ENCODE measurements at places on chromosomes 12 and 14.

GRCh38 chr14:104820669-104821228 lies 19.8 kb downstream of the ZBTB42 start:
- no peak for DNase-seq

GRCh38 chr14:69042787-69043444 lies 63.8 kb upstream of the ACTN1 start:
- no peak for DNase-seq

GRCh38 chr12:27008081-27008480 lies 6.1 kb downstream of the TM7SF3 start:
- no peak for DNase-seq

DNA sequence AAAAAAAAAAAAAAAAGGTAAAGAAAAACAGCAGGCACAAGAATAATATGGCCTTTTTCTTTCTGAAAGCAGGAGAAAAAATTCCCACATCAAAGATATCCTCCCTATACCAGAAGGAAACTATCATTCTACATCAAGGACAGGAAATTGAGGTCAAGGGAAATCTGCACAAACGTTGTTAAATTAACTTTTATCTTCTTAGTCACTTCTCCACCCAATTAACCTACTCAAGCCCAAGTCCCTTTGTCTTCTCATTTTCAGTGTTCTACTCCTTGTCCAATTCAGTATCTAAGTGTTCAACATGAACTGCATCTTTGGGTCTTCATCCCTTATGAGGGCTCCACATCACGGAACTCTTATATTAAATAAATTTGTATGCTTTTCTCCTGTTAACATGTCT lies 15.7 kb downstream of the NDUFA12 start:
- DNase-seq: no peak

GRCh38 chr12:56529656-56530055 lies 8.0 kb downstream of the RBMS2 start:
- DNase-seq: no peak

GRCh38 chr14:69441948-69442347 lies 42.6 kb upstream of the PLEKHD1 start:
- no peak for DNase-seq

DNA sequence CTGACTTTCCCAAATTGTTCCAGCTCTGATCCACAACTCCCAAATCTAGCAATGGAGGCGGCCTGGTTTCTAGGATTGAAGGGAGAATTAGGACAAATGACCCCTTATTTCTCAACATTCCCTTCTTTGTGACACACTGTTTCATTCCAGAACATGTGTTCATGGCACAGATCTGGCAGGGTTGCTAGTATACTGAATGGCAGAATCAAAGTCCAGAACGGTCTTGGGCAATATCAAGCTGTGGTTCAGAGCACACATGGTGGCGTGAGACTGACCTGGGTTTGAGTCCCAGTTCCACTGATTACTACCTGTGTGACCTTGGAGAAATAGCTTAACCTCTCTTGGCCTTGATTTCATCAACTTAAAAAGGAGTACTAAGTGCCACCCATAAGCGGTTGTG lies 152.5 kb downstream of the SAMD4A start:
- no peak for DNase-seq

DNA sequence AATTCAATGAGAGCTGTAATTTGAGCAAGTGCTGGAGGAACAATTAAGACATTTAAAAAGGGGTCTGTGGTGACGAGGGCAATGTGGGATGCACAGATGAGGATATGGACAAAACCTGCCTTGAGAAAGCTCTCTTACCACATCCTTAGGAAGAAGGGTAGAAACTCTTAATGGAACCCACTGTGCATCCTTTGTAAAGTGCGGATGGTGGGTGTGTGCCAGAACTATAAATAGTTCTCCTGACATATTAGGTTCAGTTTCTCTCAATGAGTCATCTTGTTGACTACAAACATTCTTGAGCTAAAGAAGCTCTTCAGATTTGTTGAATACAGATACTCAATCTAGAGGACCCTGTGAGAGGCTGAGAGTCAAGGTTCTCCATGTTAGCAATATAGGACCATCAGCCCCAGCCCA lies 106.1 kb upstream of the ANO4 start:
- no peak for DNase-seq

GRCh38 chr14:102189874-102190273 lies 50.2 kb downstream of the WDR20 start:
- no peak for DNase-seq

DNA sequence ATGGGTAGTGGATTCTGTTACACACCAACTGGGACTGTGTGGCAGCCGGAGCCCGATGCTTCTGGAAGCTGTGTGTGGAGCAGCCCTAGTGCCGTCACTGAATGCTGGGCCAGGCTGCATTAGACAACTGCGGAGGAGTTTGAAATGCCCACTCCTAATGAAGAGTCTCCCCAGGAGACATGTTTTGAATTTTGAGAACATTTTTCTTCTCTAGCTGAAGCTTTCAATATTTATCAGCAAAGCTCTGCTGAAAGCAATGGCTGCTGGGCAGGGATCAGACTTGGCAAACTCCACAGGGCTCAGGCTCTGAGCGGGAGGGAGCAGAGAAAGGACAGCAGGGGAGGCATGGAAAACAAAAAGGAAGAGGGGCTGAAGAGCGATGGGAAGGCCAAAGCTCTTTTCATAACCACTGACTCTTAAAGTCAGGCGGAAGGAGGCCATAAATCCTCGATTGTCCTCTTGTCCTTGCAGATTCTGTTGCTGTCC lies 189.1 kb downstream of the MON2 start:
- no peak for DNase-seq

- DNase-seq: no peak
These were observed 20.2 kb downstream of the E2F7 start for GRCh38 chr12:77045183-77045582.

- DNase-seq: no peak
These were observed 48.7 kb downstream of the NEUROD4 start for GRCh38 chr12:55068416-55069010.

DNA sequence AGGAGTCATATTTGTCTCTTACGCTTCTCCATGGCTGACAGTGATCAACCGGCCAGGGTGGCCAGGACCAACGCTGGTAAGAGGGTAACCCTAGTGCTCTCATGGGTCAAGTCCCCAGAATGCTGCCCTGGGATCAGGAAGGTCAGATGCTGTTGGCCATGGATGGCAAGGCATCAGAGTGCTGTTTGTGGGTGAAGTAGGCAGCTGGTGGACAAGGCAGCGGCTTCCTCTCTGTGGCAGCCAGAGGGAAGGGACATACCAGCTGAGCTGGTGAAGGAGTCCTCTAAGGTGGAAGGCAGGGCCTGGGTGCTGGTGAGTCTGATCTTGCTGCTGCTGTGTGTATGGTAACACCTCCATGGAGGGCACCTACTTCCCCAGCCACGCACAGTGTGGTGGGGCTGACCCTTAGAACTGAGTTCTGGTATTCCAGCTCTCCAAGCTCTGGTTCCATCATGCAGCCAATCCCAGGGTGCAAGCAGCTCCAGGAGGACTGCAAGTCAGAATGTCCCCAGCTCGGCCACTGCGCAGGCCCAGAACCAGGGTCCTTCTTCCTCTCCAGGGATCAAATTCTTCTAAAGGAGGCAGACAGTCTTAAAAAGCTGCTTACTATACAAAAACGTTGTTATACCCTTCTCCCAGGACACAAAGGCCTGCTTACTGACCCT lies 13.4 kb upstream of the SMOC1 start:
- DNase-seq: no peak

- no peak for DNase-seq
These were observed 12.3 kb upstream of the LBHD2 start for GRCh38 chr14:103071544-103072251.

- DNase-seq: no peak
These were observed 539 bp upstream of the HMGA2 start for GRCh38 chr12:65823513-65824375.

GRCh38 chr12:110581931-110582275 lies 1.2 kb downstream of the PPTC7 start:
- DNase-seq: no peak

- no peak for DNase-seq
These were observed 2.7 kb downstream of the GALNT9 start for GRCh38 chr12:132326646-132327045.

DNA sequence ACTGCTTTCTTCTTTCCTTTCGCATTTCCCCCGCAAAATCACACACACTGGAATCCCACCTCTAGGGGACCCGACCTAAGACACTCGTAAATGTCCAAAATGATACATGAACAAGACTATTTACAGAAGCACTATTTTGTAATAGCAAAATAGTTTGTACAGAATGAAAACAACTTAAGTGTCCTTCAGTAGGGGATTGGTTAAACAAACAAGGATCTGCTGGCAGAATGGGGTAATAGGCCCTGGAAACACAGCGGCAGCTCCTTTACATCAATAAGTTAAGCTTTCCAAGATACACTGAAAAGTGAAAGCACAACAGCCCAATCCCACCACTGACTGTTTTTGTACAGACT lies 48.8 kb downstream of the LTBP2 start:
- no peak for DNase-seq

DNA sequence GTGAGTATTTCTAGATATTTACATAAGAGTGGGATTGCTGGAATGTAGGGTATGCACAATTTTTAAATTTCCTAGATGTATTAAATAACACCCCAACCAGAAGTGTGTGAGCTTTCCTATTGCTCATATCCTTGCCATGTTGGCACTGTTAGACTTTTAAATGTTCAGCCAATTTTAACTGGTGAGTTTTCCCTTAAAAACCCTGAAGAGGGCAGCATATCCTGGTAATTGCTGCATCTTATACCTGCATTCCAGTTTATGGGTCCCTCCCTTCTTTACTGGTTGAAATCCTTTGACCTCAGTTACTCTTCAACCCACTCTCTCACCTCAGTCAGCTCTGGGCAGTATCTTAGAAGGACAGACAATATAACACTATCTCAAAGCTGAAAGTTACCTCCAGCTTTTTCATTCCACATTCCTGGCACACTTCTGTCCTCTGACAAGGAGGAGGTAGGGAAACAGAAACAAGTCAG lies 270.6 kb downstream of the PAWR start:
- DNase-seq: no peak
